AG04450 (cell line): ENCODE measurements at places on chromosomes 1 and 21.

GRCh38 chr1:20730690-20731056, 1.8 kb downstream of the SH2D5 start:
- no peak for DNase-seq

DNA sequence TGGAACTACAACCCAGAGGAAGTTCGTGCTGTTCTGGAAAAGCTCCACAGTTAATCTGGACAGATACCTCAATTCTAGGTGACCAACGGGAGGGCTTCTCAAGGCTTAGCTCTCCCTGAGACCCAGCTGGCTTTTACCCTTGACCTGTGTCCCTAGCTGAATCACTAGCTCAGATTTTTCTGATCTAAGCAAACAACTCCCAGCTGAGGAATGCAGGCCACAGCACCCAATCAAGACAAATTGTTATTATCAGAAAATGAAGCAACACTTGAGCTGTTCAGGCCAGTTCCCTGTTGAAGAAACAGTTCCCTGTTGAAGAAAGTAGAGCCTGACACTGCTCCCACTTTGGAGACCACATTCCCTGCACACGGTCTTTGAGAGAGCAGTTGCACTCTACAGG, 16.0 kb downstream of the DIO1 start:
- no peak for DNase-seq

GRCh38 chr1:14181191-14181795, 417.2 kb upstream of the KAZN start:
- DNase-seq = no peak

DNA sequence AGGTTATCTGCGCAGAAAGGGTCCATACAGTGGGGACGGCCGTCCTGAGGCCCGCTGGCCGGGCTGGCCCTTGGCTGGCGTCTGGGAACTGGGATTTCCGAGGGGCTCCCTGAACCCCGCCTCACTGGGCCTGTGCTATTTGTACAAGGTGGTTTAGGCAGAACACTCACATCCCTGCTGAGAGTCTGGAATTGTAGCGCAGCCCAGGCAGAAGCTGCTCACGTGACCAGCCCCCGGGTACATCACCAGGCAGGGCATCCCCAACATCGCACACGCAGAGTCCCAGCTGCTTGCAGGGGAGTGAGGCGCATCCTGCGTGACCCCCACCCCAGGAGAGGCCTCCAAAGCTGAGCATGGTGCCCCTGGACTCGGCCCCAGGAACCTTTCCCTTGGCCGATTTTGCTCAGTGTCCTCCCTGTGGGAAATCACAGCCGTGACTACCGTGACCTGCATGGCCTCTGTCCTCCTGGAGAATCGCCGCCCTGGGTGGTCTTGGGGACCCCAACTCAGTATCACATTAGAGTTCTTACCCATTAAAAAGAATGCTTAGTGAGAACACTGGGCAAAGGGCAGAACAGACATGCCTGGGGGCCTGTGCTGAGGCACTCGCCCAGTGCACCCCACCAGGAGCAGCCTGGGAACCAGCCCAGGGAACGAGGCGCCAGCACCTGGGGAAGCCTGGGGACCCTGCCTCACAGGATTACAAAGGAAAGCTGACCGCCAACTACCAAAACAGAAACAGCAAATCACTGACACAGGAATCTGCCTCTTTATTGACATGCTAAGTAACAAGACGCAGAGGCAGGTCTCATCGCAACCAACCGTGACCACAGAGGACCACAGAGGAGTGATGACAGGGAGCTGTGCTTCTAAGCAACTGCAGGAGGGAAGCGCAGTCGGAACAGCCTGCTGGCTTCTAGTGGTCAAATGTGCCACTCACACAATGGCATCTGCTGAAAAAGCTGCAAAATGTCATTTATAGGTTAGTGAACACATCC, 33.5 kb downstream of the UBE2G2 start:
- DNase-seq = no peak

DNA sequence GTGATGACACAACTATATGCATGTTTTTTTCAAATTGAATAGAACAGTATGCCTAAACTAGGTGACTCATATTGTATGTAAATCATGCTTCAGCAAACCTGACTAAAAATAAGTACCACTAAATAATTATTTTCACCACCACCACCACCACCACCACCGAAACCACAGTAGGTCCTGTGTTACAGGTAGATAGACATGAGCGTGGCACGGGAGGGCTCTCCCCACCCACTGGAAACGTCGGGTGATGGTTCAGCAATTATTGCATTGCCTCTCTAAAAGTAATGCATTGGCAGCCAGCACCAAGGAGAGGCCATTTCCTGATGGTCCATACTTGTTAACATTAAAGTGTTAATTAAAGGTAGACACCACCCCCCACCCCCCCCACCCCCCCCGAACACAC, 297.0 kb upstream of the NCAM2 start:
- no peak for DNase-seq

- no peak for DNase-seq
Observed at GRCh38 chr21:32921632-32922230, 104.0 kb upstream of the OLIG2 start.

GRCh38 chr1:232579958-232580941, 49.7 kb downstream of the SIPA1L2 start:
- no peak for DNase-seq

- DNase-seq = no peak
Observed at GRCh38 chr21:43827015-43827611, 37.7 kb downstream of the RRP1 start.

DNA sequence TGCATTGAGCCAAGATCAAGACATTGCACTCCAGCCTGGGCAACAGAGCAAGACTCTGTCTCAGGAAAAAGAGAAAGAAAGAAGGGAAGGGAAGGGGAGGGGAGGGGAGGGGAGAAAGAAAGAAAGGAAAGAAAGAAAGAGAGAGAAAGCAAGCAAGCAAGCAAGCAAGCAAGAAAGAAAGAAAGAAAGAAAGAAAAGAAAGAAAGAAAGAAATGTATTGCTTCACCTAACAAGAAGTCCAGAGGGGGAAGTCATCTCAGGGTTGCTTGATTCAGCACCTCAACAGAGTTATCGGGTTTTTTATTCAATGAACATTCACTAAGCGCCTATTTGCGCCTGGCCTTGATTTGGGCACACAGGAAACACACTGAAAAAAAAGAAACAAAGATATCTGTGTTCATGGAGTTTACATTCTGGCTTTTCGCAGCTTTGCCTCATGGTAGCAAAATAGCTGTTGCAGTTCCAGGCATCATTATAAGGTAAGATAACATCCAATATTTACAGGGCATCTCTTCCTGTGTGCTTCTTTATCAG, 8.2 kb upstream of the RCSD1 start:
- no peak for DNase-seq

GRCh38 chr1:32286763-32287162, 5.1 kb upstream of the HDAC1 start:
- DNase-seq = no peak

- no peak for DNase-seq
Observed at GRCh38 chr1:70656361-70656760, 245.3 kb downstream of the CTH start.

GRCh38 chr1:43600033-43601020, 49.6 kb upstream of the KDM4A start:
- no peak for DNase-seq

- no peak for DNase-seq
Observed at GRCh38 chr1:155860970-155861510, 1.7 kb downstream of the SYT11 start.

DNA sequence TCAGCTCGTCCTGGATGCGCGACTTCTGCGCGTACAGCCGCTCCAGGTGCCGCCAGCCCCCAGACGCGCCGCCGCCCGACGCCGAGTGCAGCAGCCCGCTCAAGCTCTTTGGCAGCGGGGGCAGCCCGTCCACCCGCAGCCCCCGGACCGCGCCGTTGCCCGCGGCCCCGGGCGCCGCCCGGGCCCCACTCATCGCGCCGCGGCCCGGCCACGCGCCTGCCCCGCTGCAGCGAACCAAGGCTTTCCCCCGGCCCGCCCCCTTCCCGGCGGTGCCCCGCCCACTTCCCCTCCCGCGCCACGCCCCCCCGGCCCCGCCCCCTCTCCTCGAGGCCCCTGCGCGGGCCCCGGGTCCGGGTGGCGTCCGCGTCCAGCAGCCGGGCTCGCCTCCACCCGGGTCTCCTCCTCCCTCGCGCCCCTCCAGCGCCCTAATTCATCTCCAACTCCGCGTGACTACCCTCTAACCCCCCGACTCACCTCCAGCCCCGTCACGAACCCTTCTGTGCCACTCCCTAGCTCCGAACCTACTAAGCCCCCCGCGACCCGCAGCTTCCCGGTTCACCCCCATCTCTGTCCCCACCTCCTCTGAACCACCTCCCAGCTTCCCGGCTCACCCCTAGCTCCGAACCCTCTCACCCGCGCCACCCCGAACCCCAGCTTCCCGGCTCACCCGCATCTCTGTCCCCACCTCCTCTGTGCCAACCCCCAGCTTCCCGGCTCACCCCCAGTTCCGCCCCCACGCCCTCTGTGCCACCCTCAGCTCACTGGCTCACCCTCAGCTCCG, at the start of gene FAM89A:
TSS of gene FAM89A (minus strand) at position 236 of the 781 bp plus-strand sequence. CDS start at position 193, 43 bp downstream.
- DNase-seq = no peak

- DNase-seq = no peak
Observed at GRCh38 chr1:54490361-54491248, 57.4 kb upstream of the ACOT11 start.

GRCh38 chr1:78668427-78668826, 18.8 kb downstream of the IFI44 start:
- no peak for DNase-seq
